ENCODE measurements at places on chromosomes 5 and 9. TPM values are rescaled to one million over a fixed set of nuclear protein-coding genes. Genes with fewer than 3 reads are reported as not detected.

Gene MSMP
- 66.8 TPM for total RNA-seq

Gene CTSV
- total RNA-seq = 2.1 TPM

Gene SLC44A1
- 42.7 TPM for total RNA-seq

Gene IFNA13
- not detected for total RNA-seq

Gene BSPRY
- total RNA-seq = not detected

Gene N4BP3
- 43.9 TPM for total RNA-seq

Gene ITGA1
- total RNA-seq = 75.4 TPM

Gene PCA3
- total RNA-seq = under 0.01 TPM

Gene SPINK6
- not detected for total RNA-seq

Gene KIF4B
- total RNA-seq = 0.17 TPM

Gene EPB41L4B
- 0.79 TPM for total RNA-seq

Gene CD14
- total RNA-seq = 3.2 TPM

Gene RAI14
- 257 TPM for total RNA-seq

Gene KIAA1958
- total RNA-seq = 2.0 TPM

Gene DPYSL3
- total RNA-seq = 50.0 TPM

Gene OTULINL
- 0.56 TPM for total RNA-seq

Gene SPATA31C1
- total RNA-seq = not detected

Gene FOXD4L6
- total RNA-seq = under 0.01 TPM

Gene ARHGEF37
- total RNA-seq = 16.0 TPM

Gene MAST4
- total RNA-seq = 38.3 TPM

Gene SPATA31A7
- total RNA-seq = not detected

Gene LIX1
- not detected for total RNA-seq

Gene PCDHB13
- total RNA-seq = 1.4 TPM

Gene GARIN3
- not detected for total RNA-seq

Gene ATOX1
- total RNA-seq = 69.8 TPM

Gene SLC6A18
- not detected for total RNA-seq

Measured in dermis blood vessel endothelial cell (primary cell).